ENCODE measurements at places on chromosomes 16 and 17.

DNA sequence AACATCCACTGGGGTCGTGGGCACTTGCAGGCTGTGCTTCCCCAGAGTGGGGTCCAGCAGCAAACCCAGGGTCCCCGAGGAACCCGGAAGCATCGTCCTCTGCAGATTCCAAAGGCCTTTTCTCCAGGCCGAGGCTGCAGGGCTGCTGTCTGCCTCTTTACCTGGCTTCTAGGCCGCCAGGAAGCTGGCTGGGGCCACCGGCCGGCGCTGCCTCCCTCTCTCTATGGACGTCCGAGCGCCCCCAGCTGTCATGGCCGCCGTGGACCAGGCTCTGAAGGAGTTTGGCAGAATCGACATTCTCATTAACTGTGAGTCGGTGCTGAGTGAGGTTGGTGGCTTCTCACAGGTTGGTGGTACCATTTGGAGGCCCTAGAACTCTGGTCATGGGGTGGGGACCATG is 5.6 kb downstream of the DECR2 start:
- DNase-seq, result no peak

DNA sequence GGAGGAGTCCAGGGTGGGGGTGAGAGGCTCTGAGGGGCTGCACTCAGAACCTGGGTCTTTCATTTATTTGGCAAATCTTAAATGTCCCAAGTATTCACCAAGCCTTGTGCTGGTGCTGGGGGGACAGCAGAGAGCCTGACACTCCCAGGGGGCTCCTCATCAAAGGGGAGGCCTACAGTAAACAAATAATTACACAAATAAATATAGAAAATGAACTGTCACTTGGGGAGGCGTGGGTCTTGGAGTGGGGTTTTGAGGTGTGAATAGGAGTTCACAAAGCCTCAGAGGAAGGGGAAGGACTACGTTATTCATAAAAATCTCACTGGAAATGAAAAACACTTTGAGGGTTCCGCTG is 15.2 kb upstream of the PRM1 start:
- DNase-seq, result no peak

DNA sequence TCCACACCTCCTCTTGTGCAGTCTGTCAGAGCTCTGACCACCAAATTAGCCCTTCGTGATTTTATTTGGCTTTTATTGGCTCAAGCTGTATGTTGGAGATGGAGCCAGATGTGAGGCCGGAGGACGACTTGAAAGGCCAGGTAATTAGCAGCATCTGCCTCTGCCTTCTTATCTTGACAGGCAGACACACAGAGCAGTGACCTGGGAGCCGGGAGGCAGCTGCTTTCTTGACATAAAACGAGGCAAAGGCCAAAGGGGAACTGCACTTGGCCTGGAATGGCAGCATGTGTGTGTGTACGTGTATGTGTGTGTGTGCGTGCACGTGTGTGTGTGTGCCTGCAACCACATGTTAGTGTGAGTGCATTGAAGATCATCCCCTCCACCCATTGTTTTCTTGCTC is 56.9 kb upstream of the BRD7 start:
- no peak for DNase-seq

DNA sequence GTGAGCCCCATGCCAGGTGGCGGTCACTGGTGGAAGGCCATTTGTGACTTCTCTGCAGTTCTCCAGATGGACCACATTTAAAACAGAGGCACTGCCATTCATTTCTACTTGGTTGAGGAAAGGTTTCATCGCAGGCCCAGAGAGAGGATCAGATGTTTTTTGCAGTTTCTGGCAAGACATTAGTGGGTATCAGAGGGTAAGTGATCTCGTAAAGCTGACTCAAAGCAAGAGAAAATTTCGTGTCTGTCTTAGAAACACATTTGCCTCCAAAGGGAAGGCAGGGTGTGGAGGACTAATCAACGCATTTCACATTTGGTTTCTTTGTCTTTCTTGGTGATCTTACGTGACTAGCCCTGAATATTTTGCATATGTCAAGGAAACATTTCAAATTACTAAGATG is 81.8 kb downstream of the PRKCB start:
- DNase-seq, result no peak

GRCh38 chr17:914561-914960 is 65.0 kb downstream of the NXN start:
- DNase-seq, result no peak

DNA sequence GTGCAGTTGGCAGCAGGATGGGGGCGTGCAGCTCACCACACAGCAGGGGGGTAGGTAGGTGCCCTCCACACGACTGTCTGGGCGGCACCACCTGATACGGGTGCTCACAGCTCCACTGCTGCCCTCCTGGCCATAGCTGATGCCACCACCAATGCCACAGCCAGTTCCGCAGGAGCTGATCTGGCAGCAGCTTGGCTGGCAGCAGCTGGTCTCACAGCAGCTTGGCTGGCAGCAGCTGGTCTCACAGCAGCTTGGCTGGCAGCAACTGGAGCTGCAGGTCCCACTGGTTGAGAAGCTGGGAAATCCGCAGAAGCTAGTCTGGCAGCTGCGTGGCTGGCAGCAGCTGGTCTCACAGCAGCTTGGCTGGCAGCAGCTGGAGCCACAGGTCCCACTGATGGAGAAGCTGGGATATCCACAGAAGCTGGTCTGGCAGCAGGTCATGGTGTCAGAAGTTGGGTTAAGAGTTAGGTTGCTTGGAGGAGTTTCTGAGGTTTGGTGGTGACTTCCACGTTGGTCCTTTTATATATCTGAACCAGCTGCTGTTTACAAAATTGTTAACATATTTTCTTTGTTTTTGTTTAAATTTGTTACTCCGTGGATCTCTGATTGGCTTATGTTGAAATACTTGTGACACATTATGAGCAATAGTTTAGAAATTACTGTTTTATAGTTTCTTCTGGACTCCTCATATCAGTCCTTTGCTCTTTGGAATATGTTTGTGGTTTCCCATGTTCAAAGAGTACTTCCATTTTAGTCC is at the start of gene KRTAP1-5:
TSS of gene KRTAP1-5 (minus strand) at position 494 of the 757 bp plus-strand sequence. CDS start at position 441, 53 bp downstream.
- no peak for DNase-seq

DNA sequence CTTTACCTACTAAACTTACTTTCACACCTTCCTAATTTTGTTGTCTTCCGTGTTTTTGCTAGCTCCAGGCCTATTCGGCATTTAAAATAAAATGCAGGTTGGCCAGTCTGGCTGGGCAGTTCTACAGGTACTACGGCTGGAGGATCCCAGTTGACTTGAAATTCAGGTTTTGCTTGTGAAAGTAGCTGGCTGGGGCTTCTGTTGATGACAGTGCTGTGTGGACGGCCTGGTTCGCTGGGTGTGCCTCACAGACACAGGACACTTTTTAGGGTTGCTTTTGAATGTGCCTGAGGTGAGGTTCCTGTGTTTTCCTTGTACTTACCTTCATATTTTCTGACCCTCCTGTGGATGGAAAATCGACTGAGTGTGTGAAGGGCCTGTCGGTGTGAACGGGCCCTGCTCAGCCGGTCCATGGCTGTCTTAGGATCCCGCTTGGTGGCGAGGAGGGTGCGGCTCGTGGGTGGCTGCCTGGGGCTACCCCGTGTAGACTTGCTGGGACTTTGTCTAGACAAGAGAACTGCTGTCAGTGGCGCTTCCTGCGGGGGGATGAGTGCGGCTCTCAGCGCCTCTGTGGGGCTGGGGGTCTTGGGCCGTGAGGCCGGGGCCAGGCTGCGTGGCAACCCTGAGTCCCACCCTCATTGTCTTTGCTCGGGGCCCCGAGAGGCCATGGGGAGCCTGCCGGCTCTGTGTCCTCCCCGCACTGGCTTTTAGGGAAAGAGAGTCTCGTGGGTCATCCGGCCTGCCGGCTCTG is 18.7 kb upstream of the ZNF750 start:
- DNase-seq, result peak; percentile 53

DNA sequence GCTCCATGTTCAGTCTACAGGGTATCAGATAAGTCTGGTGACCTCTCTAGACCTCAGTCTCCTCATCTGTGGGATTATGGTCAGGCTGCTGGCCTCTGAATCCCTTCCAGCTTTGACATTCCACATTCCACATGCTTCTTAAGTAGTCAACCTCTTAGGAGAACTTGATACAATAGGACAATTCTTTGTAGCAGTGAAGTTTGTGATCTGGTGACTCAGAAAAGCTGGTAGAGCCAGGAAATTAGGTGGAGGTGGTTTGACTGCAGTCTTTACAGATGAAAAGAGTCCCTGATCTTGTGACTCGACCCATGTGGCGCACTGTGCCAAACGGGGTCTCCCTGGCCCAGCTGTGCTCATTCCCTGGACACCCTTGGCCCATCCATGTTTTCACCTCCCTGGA is 147.8 kb downstream of the NTN1 start:
- DNase-seq, result no peak

GRCh38 chr17:1783834-1784611 is 22.2 kb downstream of the SERPINF1 start:
- peak; percentile 47 for DNase-seq

GRCh38 chr17:62882878-62883277 is 74.8 kb upstream of the MARCHF10 start:
- no peak for DNase-seq

DNA sequence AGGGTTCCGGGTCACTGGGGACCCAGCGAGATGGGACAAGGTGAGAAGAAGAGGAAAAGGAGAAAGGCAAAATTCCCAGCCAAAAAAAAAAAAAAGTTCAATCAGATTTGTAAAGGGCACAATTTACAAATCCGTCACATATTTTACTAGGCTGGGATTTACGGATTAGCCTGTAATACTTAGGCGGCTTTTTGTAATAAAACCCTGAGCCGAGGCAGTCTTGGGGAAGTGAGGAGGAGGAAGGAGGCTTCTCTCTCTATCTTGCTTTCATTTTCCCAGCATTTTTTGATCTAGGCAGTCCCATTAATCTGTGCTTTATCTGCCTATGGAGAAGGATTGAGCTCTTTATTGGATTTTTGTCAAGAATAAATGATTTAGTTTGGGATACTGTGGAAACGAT is 130.6 kb upstream of the SDK2 start:
- DNase-seq, result no peak

DNA sequence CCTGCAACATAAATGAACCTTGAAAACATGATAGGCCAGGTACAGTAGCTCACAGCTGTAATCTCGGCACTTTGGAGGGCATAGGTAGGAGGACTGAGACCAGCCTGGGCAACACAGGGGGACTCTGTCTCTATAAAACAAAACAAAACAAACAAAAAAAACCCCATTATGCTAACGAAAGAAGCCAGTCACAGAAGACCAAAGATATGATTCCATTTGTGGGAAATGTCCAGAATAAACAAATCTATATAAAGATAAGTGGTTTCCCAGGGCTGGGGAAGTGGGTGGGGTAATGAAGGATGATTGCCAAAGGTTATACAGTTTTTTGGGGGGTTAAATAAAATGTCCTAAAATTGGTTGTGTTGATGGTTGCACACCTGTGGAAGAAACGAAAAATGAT is 36.5 kb upstream of the SIAH1 start:
- no peak for DNase-seq

DNA sequence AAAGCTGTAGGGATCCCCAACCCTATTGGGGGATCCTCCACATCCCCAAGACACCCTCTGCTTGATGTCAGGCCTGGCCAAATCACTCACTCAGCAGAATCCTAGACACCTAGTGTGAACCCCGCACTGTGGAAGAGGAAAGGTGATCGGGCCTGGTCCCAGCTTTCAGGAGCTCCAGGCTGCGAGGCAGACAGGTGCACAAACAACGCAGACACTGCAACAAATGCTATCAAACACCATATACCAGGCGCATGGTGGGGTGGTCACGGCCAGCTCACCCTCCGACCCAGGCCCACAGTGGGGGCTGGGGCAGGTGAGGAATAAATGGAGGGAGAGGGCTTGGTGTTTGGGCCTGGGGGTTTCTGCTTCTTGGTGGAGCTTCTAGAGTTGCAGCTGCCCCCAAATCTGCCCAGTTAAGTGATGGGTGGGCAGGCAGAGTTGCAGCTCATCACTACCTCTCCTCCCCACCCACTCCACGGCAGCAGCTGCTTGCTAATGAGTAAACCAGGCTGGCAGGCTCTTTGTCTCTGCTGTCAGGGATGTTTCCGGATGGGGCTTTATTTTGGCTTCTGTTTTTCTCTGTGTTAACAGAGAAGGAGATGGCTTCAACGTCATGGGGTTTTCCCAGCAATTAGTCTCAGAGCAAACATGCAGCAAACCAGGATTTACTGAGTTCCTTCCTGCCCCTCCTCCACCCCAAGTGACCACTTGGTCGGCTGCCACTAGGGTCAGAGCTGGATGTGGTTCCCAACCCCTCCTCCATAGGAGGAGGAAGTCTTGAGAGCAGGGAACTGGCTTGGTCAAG is 46.6 kb downstream of the PECAM1 start:
- DNase-seq, result peak; percentile 89

- DNase-seq, result no peak
Measured at GRCh38 chr16:87457709-87458423, 35.0 kb downstream of the ZCCHC14 start.

GRCh38 chr16:70575376-70575775 is 51.8 kb downstream of the SF3B3 start:
- no peak for DNase-seq

GRCh38 chr17:1109606-1110540 is 69.9 kb downstream of the ABR start:
- peak; percentile 73 for DNase-seq

GRCh38 chr17:2002767-2003329 is 22.3 kb downstream of the RTN4RL1 start:
- no peak for DNase-seq

GRCh38 chr17:66260275-66260674 is 31.1 kb upstream of the APOH start:
- DNase-seq, result no peak

DNA sequence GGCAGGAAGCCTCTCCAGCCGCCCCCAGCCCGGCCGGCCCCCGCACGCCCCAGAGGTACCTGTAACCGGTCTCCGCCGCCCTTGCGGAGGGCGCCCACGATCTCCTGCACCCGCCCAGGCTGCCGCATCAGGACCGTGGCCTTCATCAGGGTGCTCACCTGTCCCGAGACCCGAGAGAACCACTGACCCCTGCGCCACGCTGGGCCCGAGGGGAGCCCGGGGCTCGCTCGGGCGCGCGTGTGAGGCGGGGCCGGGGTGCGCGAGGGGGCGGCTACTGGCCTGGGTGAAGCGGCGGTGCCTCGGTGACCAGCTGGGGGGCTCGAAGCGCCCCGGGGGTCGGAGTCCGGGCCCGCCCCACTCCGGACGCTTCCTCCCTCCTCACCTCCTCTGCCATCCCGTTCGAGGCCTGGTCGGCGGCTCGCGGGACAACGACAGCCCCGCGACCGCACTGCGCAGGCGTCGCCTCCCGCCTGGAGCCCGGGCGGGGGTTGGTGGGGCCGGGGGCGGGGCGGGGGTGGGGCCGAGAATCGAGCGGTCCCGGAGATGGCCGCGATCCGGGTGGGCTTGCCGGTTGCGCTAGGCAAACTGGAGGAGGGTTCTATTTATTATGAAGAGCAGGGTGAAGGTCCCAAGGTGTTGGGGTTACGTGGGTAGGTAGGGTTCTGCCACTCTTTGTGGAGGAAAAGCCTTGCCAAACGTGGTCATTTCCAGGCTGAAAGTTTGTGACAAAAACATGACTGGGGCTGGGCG is at the start of gene NT5C3B:
TSS of gene NT5C3B (minus strand) at position 433 of the 750 bp plus-strand sequence. CDS start at position 394, 39 bp downstream.
- peak; percentile 84 for DNase-seq

GRCh38 chr16:22325598-22326368 is 28.6 kb downstream of the POLR3E start:
- no peak for DNase-seq

DNA sequence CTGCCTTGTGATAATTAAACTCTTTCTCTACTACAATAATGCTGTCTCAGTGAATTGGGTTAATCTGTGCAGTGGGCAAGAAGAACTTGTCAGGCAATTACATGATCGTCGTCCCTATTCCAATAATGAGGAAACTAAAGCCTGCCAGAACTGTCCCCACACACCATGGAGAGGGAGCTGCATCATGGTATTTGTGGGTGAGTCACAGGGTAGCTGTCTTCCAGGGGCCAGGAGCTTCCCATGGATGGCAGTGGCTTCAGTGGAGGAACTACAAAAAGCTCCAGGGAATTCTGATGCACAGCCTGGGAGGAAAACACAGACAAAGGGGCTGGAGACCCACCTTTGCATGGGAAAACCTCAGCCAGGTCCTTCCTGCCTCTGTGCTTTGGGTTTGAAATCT is 83.3 kb upstream of the C16orf82 start:
- no peak for DNase-seq

Data from kidney (tissue), 22 donors.